ENCODE measurements at places on chromosomes 6 and 20.

DNA sequence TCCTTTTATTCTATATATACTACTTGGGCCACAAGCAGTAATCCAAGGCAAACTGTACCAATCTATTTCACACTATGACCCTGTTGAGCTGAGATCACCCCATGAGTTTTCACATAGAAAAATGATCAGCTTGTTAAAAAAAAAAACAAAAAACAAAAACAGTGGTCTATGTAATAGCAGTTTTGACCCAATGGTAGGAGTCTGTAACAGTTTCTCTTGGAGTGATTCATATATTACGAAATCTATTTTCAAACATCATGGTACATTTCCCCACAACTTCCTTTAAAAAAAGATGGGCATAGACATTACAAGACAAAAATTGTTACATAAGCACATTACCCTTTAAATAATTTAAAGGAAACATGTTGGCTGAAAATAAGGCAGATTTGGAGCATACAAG is 78.1 kb downstream of the PRSS35 start:
- DNase-seq, result no peak

DNA sequence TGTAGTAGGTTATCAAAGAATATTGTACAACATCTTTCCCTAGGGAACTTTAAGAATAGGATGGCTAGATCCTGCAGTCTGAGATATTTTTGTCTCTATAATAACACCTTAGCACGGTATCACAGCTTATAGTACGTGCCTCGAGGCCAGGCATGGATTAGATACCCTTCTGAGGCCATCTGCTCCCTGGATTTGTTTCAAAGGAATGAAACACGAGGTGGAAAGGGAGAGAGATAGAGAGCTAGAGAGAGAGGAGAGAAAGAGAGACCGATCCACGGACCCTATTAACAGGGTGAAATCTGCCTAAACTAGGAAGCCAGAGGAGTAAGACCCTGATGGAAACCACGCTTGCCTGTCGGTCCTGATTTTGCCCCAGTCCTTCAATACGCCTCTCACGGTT is 92.5 kb downstream of the CD83 start:
- no peak for DNase-seq

DNA sequence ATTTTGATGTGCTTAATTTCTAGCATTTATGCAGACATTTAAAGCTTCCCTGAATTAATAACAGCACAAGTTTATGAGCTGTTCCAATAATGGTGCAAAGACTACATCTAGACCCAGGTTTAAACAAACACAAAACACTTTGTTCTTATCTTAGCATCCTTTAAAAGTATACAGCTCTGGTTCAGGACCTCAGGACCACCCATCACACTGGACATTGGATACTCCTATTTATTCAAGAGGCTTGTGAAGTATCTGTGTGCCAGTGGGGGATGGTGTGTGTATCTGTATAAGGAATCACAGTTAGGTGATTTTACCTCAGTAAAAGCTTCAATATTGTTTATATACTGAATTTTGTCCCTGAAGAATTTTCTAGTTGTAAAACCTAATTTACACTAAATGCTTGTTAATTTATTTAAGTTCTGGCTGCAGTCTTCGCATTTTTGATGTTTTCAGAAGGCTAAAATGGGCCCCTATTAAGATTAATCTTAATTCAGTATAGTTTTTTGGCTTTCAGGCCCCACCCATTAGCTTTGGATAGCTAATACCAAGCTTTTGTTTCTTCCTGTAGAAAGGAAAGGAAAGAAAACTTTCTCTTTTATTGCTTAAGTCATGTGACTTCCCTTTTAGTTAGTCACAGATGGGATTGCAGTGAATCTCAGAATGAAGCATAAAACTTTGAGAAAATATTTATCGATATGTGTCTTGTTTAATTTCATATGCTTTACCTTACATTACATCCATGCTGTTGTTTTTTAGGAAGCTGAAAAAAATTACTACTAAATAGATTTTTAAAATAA is 13.1 kb downstream of the LIN28B start:
- no peak for DNase-seq

GRCh38 chr6:94769197-94769596 is 808.1 kb upstream of the MANEA start:
- no peak for DNase-seq

DNA sequence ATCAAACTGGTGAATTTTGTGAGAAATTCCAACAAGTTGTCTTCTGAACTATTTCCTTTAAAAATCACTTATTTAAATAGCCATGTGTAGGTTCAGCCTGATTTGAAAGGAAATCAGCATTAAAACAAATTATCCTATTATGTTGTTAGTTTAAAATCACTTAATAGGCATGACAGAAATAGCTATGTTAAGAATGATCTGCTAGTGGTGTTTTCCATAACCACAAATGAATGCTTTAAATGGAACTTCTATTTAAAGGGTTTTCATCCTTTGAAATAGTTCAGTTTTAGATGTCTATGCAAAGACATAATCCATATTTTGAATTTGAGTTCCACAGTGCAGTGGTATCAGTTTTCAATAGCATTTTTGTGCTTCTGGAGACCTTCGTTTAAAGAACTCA is 120.1 kb downstream of the PLEKHG1 start:
- no peak for DNase-seq

DNA sequence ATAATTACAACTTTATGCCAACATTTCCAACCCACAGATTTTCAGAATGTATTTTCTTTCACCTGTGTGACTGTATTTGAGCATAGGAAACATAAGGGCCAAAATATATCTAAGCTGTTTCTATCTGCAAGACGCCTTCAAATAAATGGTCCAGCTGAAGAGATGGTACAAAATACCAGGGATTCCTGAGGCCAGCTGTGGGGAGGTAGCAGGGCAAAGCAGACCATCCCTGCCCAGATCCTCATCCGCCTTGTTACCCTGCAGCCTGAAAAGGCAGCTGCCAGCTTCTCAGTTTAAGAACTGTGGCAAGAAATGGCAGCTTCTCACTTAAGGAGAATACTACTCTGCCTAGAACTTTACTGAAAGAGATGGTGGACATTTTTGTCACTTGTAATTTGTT is 143.3 kb downstream of the KHDC1L start:
- no peak for DNase-seq

DNA sequence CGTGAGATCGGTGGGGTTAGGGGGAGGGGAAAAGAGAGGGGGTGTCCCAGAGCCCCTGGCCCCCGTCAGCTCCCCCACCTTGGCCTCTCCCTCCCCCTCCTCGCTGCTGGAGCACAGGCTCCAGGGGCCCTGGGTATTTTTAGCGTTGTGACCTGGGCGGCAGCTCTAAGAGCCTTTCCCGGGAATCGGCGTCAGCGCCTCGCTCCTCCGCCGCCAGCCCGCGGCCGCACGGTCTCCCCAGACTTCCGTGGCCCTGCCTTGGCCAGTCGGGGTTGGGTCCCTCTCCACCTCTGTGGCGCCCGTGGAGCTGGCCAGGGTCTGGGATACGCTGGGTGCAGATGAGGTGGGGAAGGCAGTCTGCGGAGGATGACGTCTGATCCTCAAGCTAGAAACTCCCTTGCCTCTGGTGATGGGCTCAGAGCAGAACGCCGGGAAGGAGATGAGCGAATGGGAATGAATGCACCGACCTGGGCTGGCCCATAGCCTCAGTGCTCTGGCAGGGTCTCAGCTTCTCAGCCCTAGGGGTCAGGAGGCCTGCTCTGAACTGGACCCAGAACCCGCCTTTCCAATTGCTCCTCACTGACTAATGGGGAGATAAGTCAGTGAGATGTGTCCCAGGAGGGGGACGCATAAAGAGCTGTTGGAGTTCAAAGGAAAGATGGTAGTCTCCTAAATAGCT is 883 bp upstream of the DBNDD2 start:
- DNase-seq, result no peak

DNA sequence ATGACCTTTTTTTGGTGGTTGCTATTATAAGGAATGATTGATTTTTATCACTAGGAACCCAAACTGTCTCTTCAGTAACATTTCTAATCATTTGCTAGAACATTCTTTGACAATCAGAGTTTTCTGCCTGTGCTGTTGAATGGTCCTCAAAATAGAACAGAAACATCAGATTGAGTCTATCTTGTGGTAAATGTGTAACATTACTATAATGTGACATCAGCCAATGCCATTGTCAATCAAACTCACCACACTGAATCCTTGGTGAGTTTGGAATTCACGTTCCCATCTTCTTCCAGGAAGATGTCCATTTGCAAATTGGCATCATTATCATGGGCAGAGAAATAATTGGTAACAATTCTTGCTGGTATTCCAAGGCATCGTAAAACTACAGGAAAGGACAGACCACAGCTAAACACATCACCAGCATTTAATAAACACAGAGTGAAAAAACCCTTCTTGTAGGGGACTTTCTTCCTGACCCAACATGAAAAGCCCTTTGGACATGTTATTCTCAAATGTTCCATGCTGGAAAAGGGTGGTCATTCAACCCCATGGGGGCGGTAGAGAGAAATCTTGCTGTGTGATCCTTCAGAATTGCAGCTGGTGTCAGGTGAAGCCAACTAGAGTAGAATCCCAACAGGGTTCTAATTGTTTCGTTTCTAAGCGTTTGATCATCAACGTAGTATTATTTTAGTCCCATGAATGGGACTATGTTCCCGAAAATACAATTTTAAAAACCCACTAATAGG is 98.5 kb downstream of the F13A1 start:
- DNase-seq, result no peak

DNA sequence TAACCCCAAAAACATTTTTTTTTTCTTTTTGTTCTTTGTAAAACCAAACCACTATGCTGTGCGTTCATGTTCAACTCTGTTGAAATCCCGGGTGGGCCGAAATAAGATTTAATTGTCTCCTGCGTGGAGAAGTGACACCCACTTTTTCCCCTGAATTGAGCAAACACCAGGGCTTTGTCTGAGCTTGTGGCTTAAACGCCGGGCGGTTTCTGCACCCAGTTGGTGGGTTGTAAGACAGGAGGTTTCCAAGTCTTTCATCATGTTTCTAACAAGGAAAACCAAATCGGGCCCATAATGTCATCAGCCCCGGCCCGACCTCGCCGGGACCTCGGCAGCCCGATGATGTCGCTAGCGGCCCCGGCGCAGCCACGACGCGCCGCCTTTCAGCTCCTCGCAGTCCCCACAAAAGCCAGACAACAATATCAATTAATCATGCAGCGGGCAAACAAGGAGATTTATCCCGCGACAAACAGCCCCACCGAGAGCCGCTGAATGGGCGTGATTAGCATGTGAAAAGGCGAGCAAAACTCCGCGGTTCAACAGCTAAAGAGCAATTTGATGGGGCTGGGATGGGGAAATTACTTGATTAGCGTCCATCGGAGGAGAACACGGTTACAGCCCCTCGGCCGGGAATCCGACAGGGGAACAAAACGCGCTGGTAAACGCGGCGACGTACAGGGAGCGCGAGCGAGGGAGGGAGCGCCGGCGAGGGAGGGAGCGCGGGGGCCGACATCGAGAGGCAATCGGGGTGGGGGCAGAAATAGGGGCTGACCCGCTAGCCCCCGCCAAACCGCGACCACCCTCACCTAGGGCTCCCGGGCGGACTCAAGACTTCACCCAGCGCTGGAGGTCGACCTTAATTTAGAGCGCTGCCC is 5.3 kb downstream of the LINC00237 start:
- DNase-seq, result peak; percentile 43

- no peak for DNase-seq
These were observed 113.9 kb upstream of the TMEM170B start for GRCh38 chr6:11423667-11424066.

GRCh38 chr6:34202329-34203201 is 34.1 kb upstream of the HMGA1 start:
- DNase-seq, result no peak

GRCh38 chr6:111658462-111659154 is 52.9 kb upstream of the TRAF3IP2 start:
- DNase-seq, result no peak

DNA sequence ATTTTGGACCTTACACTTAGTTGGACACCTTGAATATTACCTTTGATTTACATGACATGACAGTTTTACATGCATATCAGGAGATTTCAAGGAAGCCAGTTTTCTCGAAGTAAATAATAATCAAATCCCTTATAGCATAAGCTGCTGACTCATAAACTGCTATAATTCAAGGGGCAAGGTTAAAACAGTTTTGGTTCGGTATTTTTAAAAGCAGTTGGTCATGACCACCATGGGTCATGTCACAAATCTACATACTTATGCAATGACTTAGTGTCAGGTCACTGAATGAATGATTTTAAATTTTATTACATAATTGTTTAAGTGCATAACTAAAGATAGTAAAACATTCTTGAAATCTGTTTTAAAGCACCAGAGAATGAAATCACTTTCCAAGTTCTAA is 158.0 kb downstream of the DST start:
- no peak for DNase-seq

DNA sequence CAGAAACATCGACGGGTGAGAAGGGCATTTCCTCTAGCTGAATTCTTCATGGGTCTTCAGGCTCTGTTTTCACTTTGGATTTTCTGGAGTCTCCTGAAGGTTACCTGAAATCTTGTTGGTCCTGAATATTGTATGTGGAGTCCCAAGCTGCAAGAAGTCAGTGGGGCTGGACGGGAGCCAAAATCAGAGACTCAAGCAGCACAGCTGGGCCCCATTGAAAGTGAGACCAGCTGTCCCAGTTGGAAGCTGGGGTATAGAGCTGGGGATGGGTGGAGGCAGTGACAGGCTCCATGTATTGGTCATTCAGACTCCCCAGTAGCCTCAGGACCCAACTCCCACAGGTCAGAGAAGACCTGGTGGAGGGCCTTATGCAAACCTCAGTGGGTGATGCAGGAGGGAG is 111.3 kb upstream of the MLN start:
- DNase-seq, result no peak

DNA sequence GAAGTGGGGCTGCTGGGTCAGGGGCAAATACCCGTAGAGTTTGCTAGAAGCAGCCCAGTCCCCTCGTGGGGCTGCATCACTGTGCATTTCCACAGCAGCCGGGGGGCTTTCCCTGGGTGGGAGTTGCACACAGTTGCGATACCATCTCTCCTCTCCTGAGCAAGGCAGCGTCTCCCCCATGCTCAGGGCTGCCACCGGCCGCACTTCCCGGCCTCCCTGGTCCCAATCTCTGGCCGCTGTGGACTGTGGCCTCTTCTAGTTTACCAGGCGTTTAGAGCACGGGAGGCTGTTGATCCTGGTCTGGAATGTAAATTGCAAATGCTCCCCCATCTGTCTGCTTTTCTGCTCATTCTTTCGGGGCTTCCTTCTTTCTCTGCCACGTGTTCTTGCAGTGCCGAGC is 31.1 kb downstream of the OSBPL2 start:
- DNase-seq, result no peak

All from activated CD4-positive, alpha-beta memory T cell treated with anti-CD3 and anti-CD28 coated beads, Interleukin-2, amount 10 ng/mL, durations not matched to agents 7 days and 5 days (primary cell).